Uterine smooth muscle cell (primary cell): ENCODE measurements at places on chromosomes 16 and 17. TPM values are rescaled to one million over a fixed set of nuclear protein-coding genes. Genes with fewer than 3 reads are reported as not detected.

SLC47A1 gene
- total RNA-seq, result 0.55 and 1.5 TPM in 2 replicates

CRHR1 gene
- total RNA-seq, result not detected in 2 replicates

LCMT1 gene
- total RNA-seq, result 39.8 and 42.2 TPM in 2 replicates

SEBOX gene
- not detected in 2 replicates for total RNA-seq

DPEP3 gene
- not detected in 2 replicates for total RNA-seq

PRKCA gene
- total RNA-seq, result 24.8 and 46.7 TPM in 2 replicates

OTOP3 gene
- total RNA-seq, result not detected in 2 replicates

CDK5RAP3 gene
- total RNA-seq, result 94.6 and 109 TPM in 2 replicates

ZNF646 gene
- 13.9 and 15.1 TPM in 2 replicates for total RNA-seq
